ENCODE measurements at places on chromosomes 2 and 18.

- DNase-seq, result no peak
Observed at GRCh38 chr18:48836231-48836805, 114.4 kb downstream of the SMAD7 start.

DNA sequence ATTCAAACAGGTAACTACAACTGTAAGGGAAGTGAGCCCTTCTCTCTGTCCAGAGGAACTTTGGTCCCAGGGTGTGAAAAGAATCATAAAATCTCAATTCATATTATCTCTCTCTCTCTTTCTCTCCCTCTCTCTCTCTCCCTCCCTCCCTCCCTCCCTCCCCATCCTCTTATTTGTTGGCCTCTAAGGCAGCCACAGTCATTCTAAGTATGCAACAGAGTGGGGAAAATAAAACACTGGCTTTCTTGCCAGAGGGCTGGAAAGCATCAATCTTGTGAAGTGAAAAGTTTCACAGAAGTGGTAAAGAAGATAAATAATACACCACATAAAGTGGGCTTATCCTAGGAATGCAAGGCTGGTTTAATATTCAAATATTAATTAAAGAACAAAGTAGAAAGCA, 95.6 kb upstream of the KCNH7 start:
- no peak for DNase-seq

DNA sequence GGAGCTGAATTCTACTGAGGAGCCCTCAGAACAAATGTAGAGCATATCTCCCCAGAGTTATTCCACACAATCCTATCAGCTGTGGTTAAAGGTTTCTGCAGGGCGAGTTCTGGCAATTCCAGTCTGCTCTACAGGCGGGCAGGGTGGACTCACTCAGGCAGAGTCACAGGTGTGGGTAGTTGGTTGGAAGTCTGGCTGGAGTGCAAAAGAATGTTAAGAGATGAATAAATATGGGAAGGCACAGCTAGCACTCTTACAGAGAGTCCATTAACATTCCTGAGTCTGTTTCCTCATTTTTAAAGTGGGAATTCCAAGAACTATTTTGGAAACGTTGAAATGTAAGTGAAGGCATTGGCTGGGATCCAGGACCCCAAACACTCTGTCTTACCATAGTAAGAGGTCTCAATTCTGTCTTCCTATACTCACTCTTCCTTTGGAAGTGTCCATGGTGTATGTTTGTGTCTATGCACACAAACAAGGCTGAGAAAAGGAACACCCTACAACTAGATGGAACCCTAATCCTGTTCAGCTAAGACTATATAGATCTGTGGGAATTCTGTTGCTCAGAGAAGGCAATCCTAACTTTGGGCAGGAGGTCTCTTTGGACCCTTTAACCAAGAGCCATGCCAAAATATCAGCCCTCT, 63.3 kb upstream of the AQP4 start:
- no peak for DNase-seq

DNA sequence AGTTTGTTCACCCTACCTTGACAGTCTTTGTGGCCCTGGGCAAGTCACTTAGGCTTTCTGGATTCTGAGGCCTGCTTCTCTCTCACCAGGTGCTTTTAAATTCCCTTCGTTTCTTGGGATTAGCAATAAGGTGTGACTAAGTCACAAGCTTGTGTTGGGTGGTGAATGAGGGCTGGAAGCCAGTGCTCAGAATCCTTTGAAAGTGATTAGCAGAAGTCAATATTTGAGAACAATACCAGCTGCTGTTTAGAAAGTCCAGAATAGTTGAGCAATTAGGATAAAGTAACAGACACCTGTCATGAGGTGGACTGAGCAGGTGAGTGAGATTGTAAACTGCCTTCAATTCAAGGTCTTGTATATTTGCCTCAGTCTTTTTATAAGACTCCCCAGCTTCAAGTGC, 19.3 kb upstream of the MGAT5 start:
- DNase-seq, result no peak

- no peak for DNase-seq
Observed at GRCh38 chr2:98573426-98573825, 34.9 kb downstream of the COA5 start.

- DNase-seq, result no peak
Observed at GRCh38 chr2:45497355-45497754, 113.7 kb downstream of the SRBD1 start.

DNA sequence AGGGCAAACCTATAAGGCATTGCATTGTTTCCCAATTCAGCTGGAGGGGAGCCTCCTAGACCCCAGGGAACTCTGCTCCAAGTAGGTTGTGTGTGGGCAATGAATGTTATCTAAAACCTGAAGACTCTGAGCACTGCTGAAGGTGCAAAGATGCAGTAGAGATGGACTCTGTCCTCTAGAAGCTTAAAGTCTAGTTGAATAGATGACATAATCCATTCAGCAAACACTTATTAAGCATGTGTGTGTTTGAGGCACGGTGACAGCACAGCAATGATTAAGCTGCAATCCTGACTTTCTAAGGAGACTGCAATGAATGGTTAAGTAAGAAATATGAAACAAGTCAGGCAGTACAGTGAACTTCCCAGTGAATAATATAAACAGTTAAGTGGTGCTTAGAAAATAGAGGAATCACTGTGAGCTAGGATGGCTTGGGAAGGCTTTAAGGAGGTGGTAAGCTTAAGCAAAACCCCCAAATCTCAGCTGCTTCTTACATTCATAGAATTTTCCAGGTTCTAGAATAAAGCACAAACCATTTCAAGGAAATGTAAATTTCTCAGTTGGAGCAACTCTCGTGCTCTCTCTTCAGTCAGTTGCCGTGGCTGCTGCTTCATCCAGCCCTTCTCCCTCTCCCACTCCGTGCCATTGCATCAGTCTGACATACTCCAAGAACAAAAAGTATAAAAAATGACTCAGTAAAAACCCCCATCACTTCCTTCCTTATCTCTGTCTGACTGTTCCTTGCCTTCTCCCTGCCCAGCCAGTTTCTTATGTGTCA, 19.1 kb downstream of the MXD1 start:
- DNase-seq, result no peak

DNA sequence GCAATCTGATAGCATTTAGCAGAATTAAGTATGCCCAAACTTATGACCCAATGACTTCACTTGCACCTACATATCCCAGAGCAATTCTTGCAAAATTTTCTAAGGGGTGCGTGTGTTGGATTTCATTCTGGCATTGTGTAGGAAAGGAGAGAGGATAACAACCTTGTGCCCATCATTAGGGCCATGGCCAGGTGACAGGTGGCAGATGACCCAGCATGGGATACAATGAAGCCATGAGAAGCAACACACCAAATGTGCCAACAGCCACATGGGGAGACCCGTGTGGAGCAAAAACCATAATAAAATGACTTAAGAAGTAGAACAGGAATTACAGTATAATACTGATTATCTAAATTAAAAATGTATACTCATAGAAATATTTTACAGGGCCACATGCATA, 166.9 kb upstream of the EPB41L3 start:
- no peak for DNase-seq
